ENCODE measurements at places on chromosomes 4 and X. TPM values are rescaled to one million over a fixed set of nuclear protein-coding genes. Genes with fewer than 3 reads are reported as not detected.

NSDHL gene
- 22.0 TPM for total RNA-seq

IQCM gene
- total RNA-seq: not detected

COX7B2 gene
- total RNA-seq: not detected

SYNPO2 gene
- 3.6 TPM for total RNA-seq

BTK gene
- 1.3 TPM for total RNA-seq

FHIP1A gene
- total RNA-seq: 4.0 TPM
